Bone marrow (tissue), 2 donors: ENCODE measurements at places on chromosomes 5 and 9.

GRCh38 chr5:81787474-81788242 lies 36.8 kb upstream of the SSBP2 start:
- DNase-seq: no peak

- DNase-seq: no peak
Measured at GRCh38 chr9:135083241-135083810, 4.1 kb upstream of the OLFM1 start.

GRCh38 chr5:79109527-79110492 lies 1.8 kb upstream of the BHMT start:
- no peak for DNase-seq

DNA sequence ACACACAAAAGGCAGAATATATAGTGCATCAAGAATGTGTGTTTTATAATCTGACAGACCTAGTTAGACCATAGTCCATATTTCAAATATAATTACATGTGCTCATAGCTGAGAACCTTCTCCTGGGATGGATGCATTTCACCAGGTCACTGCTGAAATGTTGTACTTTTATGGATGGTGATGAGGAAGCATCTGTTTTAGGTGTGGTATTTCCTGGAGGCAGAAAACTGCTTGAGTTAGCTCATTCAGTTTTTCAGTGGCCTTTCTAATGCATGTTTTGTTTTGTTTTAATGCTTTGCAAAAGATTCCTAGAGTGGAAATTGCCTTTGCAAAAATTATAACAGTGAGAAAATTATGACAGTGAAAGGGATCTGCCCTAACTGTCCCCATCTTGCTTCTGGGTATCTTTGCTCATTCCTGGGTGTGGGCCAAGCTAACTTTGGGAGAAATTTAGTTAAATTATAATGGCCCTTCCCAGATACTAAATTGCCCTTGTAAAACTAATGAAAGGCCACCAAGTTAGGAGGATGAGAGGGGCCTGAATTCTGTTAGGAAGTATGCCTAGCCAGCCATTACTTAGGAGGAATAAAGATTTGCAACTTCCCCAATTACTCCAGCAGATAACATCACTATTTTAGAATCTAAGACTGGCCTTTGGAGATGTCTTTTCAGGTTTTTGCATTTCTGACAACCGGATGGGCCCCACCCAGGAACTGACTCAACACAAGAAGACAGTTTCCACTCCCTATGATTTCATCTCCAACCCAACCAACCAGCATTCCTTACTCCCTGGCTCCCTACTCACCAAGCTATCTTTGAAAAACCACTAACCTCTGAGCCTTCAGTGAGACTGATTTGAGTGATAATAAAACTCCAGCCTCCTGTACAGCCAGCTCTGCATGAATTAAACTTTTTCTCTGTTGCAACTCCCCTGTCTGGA lies 7.0 kb upstream of the IL12B start:
- peak; percentile 36 for DNase-seq

GRCh38 chr9:88180081-88180765 lies 41.9 kb upstream of the SPATA31C2 start:
- no peak for DNase-seq

GRCh38 chr5:39555788-39556187 lies 131.0 kb upstream of the DAB2 start:
- no peak for DNase-seq

DNA sequence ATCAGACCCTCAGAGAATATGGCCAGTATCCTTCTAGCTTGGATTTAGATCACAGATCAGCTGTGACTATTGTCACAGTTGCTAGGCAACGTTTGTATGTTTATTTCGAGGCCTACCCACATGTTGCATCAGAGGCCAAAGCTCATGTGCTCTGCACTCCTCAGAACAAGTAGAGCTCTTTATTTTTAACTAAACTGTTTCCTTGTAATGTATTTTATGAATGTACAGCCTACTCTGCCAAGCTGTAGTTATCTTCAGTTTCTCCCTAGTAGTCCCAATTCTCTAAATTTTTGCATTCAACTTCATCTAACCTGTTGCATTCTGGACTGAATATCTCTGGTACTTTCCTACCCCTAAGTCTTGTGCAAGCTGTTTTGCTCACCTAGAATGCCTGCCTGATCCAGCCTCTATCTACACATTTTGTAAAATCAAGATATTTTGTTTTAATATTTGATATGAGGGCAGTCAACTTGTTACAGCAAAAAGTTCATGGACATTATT lies 52.8 kb downstream of the CAST start:
- no peak for DNase-seq

DNA sequence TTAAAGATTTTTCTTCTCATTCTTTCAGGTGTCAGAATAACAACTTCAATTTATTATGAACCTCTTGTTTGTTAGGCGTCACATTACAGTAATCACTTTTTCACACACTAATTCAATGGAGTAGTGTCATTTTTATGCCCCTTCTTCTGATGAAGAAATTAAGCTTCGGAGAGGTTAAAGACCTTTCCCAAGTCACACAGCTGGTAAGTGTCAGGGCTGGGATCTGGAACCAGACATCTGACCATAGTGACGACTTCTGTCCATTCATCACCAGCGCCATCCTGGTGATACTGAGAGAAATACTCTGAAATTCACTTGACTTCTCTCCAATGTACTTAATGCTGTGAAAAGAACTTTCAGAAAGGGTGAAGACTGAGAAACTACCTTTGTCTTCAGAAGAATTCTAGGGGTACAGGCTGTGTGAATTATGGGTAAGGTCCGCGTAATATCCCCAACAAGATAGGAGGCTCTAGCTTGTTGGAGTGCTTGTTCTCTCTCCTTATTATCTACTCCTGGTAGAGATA lies 173.8 kb downstream of the GAS1 start:
- no peak for DNase-seq

- DNase-seq: no peak
Measured at GRCh38 chr5:164435576-164435975, 930.2 kb downstream of the MAT2B start.

DNA sequence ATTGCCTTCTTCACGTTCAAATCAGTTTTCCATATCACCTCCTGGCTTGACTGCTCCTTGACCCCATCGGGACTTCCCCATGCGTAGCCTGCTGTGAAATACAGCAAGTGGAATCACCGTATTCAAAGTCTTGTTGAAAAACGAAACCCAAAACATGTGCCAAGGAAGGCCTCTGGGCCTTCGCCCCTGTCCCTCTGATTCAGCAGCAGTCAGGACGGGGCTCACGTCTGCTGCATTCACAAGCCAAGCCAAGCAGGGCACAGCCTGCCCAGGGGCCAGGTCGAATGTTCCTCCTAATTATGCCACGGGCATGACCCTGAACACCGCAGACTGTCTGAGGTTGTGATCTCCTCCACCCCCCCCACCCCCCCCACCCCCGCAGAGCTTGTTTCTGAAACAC lies 960 bp upstream of the CTNND2 start:
- DNase-seq: no peak

DNA sequence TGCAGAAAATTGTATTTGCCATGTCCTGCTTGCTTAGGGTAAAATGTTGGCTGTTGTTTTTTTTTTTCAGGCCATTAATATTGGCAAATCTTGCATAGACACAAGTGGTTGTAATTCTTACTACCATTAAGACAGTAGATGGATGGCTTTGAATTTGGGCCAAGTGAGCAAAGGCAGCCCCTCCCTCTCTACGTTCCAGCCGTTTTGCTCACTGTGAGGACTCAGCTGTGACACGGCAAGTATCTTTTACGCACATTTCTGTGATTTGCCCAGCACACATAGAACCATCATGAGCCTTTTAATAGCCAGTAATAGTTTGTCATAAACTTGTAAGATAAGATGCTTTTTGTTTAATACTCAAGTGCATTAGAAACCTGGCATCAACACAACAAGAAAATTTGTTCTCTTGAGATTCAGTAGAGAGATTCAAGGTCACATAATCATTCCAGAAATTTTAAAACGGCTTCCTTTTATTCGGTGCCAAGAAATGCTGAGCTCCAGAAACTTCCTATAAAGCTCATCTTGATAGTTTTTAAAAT lies 205.2 kb upstream of the ADCY2 start:
- no peak for DNase-seq

- no peak for DNase-seq
Measured at GRCh38 chr9:87119328-87119881, 172.1 kb upstream of the GAS1 start.

DNA sequence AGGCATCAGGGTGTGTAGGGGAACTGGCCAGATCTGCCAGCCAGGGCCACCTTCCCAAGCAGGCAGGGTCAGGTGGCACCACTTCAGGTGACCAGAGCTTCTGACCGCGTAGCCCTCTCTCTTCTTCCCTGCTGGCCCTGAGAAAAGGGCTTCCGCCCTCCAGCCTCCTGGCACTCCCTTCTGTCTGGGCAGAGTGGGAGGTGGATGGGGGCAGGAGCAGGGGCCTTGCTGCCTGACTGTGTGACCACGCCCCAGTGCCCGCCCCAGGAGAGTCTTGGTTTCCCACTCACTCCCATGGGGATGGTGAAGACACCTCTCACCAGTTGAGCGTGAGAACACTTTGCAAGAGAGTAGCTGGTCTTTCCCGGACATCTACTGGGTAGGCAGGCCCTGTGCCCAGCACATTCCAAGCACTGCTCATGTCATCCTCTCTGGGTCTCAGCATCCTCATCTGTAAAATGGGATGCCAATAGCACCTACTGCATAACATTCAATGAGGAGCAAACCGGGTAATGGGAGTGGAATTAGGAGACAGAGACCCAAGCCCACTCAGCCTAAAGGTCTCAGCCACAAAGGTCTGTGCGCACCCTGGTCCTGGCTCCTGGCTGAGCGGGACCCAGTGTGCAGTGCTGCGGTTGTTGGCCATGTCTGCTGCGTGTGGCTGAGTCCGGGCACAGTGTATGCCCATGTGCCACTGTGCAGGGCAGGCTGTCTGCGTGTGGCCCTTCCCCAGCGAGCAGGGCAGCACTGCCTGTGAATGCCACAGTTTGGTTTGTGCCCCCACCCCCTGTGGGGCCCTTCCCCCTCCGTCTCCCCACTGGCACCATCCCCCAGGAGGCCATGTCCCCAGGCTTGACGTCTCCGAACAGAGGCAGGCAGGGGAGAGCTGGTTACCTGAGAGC lies 179.1 kb upstream of the IER5L start:
- no peak for DNase-seq

GRCh38 chr9:136493567-136493971 lies 10.7 kb upstream of the SEC16A start:
- DNase-seq: no peak

- no peak for DNase-seq
Measured at GRCh38 chr9:2662496-2662895, 40.9 kb downstream of the VLDLR start.

DNA sequence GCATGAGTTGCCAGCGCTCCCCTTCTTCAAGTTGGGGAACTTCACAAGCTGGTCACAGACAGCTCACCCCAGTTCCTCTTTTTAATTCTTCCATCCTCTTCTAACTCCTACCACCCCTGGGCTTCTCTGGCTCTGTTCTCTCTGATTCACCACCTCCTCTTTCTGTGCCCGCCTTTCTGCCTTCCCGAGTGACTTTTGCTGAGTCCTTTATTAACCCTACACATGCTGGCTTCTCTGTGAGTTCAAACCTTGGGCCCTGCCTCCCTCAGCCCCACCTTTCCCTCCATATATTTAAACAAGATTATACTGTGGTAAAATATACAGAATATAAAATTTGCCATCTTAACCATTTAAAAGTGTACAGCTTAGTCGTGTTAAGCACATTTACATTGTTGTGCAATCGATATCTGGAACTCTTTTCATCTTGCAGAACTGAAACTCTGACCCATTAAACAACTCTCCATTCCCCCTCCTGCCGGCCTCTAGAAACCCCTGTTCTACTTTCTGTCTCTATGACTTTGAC lies 32.0 kb downstream of the SLC46A2 start:
- DNase-seq: peak; percentile 96

- no peak for DNase-seq
Measured at GRCh38 chr9:29100762-29101161, 1527.5 kb upstream of the C9orf72 start.

DNA sequence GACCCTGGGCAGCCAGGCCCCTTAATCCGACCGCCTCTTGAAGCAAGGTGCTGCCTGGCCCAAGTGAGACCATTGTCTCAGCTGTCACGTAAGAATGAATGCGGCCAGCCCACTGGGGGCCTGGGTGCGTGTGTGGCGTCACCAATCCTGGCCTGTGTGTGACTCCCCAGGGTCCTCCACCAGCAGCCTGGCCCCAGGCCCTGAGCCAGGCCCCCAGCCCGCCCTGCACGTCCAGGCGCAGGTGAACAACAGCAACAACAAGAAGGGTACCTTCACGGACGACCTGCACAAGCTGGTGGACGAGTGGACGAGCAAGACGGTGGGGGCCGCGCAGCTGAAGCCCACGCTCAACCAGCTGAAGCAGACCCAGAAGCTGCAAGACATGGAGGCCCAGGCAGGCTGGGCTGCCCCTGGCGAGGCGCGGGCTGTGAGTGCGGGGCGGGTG lies 124.2 kb downstream of the WNK2 start:
- DNase-seq: no peak

- DNase-seq: no peak
Measured at GRCh38 chr5:1133510-1134201, 21.8 kb upstream of the SLC12A7 start.

DNA sequence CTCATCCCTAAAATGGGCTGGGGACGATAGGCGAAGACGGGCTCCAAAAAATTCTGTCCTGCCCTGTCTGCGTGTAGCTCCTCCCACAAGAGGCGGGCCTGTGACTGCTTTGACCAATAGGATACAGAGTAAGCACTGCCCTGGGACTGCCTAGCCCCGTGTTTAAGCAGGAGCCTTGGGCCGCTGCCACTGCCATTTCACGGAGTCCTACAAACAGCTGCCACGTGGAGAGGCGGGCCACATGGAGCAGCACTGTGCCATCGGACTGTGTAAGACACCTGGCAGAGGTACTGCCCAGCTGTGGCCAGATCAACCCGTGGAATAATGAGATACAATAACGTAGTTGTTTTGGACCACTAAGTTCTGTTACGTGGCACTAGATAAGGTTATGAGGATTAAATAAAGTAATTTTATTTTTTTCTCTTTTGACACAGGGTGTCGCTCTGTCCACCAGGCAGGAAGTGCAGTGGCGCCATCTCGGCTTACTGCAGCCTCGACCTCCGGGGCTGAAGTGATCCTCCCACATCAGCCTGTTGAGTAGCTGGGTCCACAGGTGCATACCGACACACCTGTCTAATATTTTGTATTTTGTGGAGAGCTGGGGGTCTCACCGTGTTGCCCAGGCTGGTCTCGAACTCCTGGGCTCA lies 87.2 kb downstream of the LMNB1 start:
- no peak for DNase-seq

- no peak for DNase-seq
Measured at GRCh38 chr5:139414581-139415130, 10.8 kb upstream of the SPATA24 start.

DNA sequence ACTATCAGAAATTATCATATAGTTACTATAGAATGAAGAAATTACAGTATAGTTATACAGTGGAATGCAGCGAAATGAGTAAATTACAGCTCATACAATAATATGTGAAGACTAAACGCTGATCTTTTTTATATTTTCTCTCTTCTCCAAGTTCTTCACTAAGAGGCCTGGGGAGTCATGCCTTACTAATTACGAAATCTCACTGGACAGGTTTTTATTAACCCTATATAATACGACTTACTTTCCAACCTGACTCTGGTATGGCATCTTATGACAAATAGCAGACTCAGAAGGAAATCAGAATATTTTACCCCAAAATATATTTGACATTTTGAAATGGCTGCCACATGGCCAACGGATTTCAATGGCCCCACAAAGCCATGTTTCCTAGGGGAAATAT lies 9.1 kb downstream of the CARNMT1 start:
- no peak for DNase-seq
